Erythroblast (primary cell): ENCODE measurements at places on chromosomes 6 and 20.

GRCh38 chr20:54151511-54152226 is 22.1 kb downstream of the CYP24A1 start:
- no peak for DNase-seq

DNA sequence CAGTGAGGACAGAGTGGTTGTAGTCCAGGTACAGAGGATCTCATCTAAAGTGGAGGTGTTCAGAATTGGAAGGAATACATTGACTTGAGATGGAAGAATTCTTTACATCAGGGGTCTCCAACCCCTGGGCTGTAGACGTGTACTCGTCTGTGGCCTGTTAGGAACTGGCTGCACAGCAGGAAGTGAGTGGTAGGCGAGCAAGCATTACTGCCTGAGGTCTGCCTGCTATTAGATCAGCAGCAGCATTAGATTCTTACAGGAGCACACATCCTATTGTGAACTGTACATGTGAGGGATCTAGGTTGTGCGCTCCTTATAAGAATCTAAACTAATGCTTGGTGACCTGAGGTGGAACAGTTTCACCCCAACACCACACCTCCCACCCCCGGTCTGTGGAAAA is 121.1 kb downstream of the CDKAL1 start:
- DNase-seq: no peak

GRCh38 chr6:144156338-144156737 is 6.0 kb downstream of the STX11 start:
- DNase-seq: no peak

DNA sequence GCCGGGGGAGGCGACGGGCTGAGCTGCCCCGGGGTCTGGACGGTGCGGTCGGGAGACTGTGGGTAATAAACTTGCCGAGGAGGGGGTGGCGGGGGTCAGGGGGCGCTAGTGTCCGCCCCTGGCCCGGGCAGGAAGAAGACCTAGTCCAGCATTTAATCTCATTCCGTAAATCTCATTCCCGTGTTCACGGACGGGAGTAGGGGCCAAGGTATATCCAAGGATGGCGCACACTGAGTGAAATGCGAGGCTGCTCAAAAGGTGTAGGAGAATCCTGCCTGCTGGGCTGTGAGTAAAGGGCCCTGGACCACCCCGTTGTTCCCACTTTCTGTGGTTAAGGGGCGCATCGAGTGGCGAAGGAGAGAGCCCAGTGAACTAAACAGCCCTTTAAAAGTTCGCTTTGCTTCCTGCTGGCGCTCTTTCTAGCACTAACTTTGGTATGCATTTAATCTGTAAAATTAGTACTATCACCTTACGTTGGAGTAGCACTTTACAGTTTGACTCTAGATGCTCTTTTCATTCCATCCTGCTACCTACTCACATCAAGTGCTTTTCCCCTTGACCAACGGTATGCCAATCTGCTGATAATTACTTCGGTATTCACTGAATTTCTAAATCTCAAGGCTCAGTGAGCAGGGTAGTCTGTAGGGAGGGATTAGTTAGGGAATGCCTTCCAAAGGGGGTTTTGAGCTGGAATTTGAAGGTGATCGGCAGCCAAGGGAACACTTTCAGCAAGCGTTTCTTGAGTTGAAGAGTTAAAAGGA is 730 bp downstream of the PARD6B start:
- peak; percentile 55 for DNase-seq

DNA sequence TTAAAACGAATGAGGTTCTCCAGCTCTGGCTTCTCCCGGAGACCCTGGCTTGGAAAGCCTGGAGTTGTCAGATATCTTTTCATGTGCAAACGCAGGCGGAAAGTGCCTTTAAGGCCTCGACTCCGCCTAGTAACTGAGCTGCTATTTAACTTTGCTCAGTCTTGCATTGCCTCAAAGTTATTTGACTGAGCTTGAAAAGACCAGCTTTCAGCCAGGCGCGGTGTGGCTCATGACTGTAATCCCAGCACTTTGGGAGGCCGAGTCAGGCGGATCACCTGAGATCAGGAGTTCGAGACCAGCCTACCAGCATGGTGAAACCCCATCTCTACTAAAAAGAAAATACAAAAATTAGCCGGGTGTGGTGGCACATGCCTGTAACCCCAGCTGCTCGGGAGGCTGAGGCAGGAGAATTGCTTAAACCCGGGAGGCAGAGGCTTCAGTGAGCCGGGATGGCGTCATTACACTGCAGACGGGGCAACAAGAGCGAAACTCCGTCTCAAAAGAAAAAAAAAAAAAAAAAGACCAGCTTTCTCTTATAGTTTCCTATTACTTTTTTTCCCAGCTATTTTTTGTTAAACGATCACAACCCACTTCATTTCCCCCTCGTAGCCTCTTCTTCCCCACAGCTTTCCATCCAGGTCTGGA is 1.9 kb downstream of the GCNT2 start:
- DNase-seq: no peak

DNA sequence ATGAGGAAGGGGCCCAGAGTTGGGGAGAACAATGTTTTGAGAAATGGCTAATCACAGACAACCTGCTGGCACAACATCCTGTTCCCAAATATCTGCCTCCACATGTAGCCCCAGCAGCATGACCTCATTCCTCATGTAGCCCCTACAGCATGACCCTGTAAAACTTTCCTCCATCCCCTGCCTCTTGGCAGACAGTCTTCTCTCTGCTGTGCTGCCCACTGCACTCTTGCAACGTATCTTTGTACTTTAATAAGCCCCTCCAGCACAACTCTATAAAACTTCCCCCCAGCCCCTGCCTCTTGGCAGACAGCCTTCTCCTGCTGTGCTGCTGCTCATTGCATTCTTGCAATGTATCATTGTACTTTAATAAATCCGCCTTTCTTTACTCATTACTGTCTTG is 278.8 kb downstream of the HDGFL1 start:
- DNase-seq: no peak

- DNase-seq: no peak
Observed at GRCh38 chr6:119738425-119738824, 388.9 kb upstream of the MAN1A1 start.

- DNase-seq: no peak
Observed at GRCh38 chr6:101195588-101195987, 197.9 kb upstream of the GRIK2 start.

- no peak for DNase-seq
Observed at GRCh38 chr6:116088946-116089345, 11.7 kb upstream of the NT5DC1 start.

GRCh38 chr6:148817689-148818088 is 70.9 kb downstream of the UST start:
- no peak for DNase-seq

- no peak for DNase-seq
Observed at GRCh38 chr6:163463795-163464194, 49.3 kb downstream of the QKI start.
